Activated CD4-positive, alpha-beta T cell treated with anti-CD3 and anti-CD28 coated beads for 24 hours (primary cell): ENCODE measurements at places on chromosomes 1 and 21.
A peak's percentile ranks its signal among the peaks of the same experiment; 100 is the strongest.

GRCh38 chr1:62978741-62979140, 194.8 kb downstream of the ATG4C start:
- DNase-seq: no peak

DNA sequence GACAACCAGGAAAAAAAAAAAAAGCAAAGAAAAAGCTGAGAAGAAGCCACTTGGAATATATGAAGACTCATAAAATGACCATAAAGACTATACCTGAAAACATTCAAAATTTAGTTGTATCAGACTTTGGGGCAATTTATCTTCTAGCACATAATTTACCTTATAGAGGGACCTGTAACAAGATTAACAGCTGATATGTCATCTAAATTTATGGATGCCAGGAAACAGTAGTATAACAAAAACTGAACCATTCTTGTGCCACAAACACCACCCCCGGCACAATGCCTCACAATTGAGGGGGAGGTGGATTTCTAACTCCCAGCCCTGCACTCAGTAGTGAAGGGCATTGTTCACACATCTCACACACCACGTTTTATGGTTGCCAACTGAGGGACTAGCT, 1352.0 kb downstream of the BRINP3 start:
- no peak for DNase-seq

- no peak for DNase-seq
These were observed 24.4 kb downstream of the GIPC2 start for GRCh38 chr1:78070210-78070609.

DNA sequence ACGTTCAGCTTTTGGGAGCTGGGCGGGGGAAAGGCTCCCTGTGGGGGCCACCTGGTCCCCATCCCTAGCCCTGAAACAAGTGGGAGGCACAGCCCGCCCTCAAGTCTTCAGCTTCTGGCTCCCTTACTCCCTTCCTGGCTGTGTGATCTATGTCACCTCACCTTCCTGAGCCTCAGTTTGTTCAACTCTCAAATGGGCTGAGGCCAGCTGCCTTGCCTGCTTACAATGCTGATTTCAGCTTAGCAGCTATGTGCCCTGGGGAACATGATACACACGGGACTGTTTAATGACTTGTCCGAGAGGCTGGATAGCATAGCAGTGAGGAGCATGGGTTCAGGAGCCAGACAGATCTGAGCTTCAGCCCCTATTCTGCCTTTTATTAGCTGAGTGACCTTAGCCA, 19.3 kb downstream of the GRHL3 start:
- no peak for DNase-seq

DNA sequence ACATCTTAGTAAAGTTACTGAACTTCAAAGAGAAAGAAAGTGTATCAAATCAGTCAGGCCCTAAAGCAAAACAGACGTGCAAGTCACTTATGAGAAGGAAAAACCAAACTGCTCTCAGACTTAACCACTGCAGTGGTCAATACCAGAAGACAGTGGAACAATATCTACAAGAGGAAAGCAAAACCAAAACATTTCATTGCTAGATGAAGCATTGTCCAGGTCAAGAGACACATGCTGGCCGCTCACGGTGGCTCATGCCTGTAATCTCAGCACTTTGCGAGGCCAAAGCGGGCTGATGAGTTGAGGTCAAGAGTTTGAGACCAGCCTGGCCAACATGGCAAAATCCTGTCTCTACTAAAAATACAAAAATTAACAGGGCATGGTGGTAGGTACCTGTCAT, 82.0 kb upstream of the MROH9 start:
- no peak for DNase-seq

DNA sequence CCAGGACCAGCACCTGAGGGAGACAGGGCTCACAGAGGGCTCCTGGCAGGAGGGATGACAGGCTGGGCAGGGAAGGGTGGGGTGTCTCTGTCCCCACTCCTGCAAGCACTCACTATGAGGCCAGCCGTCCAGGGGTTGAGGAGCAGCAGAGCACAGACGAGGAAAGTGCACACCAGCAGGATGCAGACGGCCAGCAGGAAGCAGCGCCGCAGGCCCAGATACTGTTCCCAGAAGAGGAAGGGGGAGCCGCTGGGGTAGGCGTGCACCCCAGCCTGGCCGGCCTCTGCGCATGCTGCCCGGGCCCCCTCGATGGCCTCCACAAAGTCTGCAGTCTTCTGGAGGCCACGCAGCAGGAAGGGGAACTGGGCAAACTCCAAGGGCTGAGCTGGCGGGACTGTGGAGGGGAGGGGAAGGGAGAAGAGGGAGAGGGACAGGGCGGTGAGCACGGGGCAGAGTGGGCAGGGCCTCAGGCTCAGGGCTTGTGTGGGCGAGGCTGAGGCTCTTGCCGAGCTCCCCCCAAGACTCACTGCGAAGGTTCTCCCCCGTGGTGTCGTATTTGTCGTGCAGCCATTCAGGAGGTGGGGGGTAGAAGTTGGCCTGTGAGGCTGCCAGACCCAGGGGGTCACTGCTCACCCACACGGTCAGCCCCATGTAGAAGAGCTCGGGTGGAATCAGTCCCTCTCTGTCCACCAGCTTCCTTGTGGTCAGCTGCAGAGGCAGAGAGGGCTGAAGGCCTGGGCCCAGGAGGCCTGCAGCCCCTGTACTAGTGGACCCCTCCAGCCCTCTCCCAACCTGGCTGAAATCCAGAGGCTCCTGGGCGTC, 16.5 kb downstream of the PTCH2 start:
- DNase-seq: no peak

DNA sequence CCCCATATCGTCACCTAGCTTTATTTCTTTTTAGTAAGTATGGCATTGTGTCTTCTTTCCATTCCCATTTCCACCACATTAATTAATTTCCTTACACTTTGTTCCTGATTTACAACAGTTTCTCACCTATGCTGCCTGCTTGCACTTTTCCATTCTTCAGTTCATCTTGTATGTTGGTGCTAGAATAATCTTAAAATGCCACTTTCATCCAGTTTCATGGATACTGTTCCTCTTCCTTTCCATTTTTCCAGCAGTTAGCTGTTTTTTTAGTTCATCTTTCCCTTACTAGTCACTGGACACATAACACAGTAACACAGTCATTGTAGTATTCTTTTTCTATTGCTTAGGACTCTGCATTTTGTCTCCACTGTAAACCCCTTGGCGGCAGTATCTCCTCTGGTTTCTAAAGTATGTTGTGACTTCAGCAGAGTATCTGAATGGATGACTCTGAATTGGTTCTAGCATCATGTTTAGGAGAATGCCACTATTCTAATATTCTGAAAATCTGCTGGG, 2.1 kb downstream of the CDC7 start:
- no peak for DNase-seq

GRCh38 chr1:12597792-12598191, 20.2 kb downstream of the DHRS3 start:
- no peak for DNase-seq

DNA sequence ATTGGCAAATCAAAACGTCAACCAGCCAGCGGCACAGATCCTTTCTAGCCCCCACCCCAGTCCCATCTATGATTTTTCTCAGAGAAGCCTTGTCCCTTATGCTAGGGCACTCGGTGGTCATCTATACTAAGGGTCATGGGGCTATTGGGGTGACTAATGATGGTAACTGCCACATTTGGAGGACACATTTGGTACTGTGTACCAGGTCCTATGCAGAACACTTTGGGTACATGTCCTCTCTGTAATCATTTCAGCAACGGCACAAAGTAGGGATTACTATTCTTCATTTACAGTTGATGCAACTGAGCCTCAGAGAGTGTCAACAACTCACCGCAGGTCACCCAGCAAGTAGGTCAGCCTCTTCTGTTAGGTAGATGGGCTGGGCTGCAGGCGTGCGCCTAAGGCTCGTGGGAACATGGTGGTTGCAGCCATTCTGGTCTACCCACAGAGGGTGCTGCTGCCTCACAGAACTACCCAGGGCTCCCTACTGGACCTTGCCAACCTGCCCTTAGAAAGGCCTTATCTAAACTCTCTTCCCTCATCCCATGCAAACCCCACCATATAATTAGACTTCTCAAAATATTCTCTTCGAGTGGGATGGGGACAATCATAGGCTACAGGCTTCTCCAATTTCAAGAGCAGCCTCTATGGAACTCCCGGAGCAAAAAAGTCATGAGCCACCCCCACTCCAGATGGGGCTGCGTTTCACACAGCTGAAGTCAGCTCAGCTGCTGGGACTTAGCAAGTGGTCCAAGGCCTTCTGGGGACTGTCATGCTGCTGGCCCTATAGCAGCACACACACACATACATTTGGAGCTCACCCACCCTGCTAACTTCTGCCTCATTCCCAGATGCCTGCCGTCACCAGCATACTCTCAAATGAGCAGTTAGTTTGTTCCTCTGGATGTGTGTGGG, 5.8 kb upstream of the SDHB start:
- peak; percentile 6 for DNase-seq

- no peak for DNase-seq
These were observed 46.9 kb downstream of the L1TD1 start for GRCh38 chr1:62241371-62242131.

- no peak for DNase-seq
These were observed 36.6 kb upstream of the SLC44A3 start for GRCh38 chr1:94783342-94784189.

DNA sequence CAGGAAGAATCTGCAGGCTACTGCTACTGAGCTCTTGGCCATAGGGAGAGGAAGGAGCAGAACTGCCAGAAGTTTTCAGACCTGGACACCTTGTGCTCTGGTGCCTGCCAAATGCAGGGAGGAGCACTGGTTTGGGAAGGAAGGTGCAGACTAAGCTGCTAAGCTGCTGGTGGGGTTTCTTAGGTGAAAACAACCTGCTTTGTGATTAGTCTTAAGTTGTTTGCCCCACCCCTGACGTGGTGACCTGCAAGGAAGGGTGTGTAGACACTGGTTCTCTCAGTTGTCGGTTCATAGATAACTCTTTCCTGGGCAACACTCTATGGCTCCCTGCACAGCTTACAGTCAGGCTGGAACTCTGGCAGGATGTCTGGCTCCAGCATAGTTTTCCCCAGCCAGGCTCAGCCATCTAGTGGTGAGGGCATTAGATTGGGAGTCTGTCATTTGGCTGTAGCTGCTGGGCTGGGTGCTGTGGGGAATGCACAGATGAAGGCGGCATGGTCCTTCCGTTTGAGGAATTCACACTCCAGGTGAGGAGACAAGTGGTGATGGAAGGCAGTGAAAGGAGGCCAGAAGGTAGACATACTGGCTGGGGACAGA, 10.3 kb upstream of the S100A10 start:
- DNase-seq: no peak

- no peak for DNase-seq
These were observed 88.4 kb upstream of the COL6A1 start for GRCh38 chr21:45892916-45893739.

DNA sequence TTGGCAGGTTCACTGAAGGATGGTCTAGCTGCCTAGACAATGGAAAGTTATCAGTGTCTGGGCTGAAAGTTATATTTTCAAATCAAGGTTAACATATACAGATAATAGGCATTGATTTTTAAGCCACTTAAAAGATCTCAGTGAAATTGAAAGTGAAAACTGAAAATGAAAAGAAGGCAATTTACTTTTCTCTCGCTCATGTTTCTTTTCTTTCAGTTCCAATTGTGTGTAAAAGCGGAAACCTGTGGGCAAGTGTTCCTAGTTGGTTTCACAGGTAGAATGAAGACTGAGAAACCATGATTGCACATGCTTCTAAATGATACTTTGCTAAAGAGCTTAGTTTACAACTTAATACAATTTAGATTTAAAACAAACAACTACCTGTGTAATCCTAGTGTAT, 383.7 kb downstream of the ZP4 start:
- DNase-seq: no peak

- DNase-seq: no peak
These were observed 138.6 kb upstream of the JUN start for GRCh38 chr1:58922302-58923089.

- no peak for DNase-seq
These were observed 51.2 kb downstream of the BEND5 start for GRCh38 chr1:48725341-48726046.

- no peak for DNase-seq
These were observed 324.5 kb downstream of the NPHP4 start for GRCh38 chr1:5667513-5668325.

- DNase-seq: no peak
These were observed 146.9 kb downstream of the MIS18A start for GRCh38 chr21:32131960-32132359.

GRCh38 chr1:230105245-230105753, 38.3 kb downstream of the GALNT2 start:
- no peak for DNase-seq

DNA sequence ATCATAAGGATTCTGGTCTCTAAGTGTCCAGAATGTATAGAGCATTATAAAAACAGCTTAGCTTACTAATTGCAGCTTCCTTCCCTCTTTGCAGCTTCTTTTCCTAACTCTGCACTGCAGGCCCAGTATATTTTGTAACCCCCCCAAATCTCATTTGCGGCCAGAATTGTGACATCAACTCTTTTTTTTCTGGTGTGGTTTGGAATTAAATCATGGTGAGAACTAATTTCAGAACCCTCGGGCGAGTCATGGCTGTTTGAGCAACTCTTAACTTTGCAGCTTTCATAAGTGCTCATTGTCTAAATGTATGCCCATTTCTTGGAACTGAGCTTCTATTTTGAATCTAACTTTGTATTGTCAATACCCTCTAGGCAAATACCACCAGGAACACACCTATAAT, 187.4 kb downstream of the CYYR1 start:
- no peak for DNase-seq

GRCh38 chr1:200354243-200354642, 55.6 kb downstream of the ZNF281 start:
- no peak for DNase-seq

- no peak for DNase-seq
These were observed 8.4 kb upstream of the PAXBP1 start for GRCh38 chr21:32779983-32780382.
